Stimulated activated CD4-positive, alpha-beta T cell treated with anti-CD3 and anti-CD28 coated beads, Interleukin-1b, Interleukin-23, amount 100 ng/mL, for 48 hours (primary cell): ENCODE measurements at places on chromosomes 4 and X.

GRCh38 chrX:108199691-108200090, 108.1 kb downstream of the ATG4A start:
- DNase-seq = no peak

DNA sequence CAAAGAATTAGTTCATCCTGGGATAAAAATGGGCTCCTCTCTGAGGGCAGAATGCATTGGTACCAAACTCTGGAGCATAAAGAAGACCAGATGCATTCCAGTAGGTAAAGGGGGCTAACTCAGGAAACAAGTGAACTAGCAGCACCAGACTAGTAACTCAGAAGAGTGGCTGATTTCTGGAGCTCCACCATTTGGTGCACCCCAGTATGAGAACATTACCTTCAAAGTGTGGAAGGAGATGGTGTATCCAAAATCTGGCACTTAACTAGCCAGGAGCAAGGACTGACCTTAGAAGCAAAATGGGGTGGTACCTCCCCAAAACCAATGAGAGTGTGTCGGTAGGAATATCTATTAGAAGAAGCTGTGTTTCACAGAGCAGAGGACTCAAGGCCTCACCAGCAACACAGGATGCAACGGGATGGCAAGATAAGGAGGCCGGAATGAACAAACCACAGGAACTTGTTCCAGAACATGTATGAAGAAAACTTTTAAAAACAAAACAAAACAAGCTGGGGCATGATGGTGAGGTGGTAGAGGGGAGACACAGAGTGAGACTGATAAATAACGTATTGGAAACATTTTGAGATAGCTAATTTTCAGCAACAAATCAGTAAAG, 142.3 kb downstream of the INPP4B start:
- no peak for DNase-seq

- no peak for DNase-seq
Measured at GRCh38 chr4:139961344-139961946, 192.5 kb downstream of the MAML3 start.

- no peak for DNase-seq
Measured at GRCh38 chr4:48687313-48688051, 92.6 kb downstream of the FRYL start.

GRCh38 chr4:184246426-184246825, 28.8 kb upstream of the ENPP6 start:
- DNase-seq = no peak

GRCh38 chrX:154308108-154308946, 12.7 kb downstream of the TKTL1 start:
- peak; percentile 76 for DNase-seq

- no peak for DNase-seq
Measured at GRCh38 chr4:56050625-56051024, 101.9 kb downstream of the CEP135 start.

- DNase-seq = no peak
Measured at GRCh38 chr4:21991562-21991961, 43.0 kb upstream of the KCNIP4 start.

DNA sequence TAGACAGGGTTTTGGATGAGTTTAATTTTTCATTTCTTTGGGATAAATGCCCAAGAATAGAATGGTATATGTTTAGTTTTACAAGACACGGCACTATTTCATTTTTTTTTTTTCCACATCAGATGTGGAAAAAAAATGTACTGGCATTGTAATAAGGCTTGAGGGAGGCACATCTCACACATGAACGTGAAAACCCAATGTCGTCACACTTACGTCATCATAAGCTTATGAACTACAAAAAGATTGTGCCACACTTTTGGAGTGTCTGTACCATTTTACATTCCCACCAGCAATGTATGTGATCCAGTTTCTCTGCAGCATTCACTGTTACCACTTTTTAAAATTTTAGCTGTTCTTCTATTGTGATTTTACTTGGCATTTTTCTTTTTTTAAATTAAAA, 74.2 kb downstream of the TAF1 start:
- DNase-seq = no peak

- DNase-seq = no peak
Measured at GRCh38 chr4:166006217-166006616, 133.2 kb downstream of the TLL1 start.

DNA sequence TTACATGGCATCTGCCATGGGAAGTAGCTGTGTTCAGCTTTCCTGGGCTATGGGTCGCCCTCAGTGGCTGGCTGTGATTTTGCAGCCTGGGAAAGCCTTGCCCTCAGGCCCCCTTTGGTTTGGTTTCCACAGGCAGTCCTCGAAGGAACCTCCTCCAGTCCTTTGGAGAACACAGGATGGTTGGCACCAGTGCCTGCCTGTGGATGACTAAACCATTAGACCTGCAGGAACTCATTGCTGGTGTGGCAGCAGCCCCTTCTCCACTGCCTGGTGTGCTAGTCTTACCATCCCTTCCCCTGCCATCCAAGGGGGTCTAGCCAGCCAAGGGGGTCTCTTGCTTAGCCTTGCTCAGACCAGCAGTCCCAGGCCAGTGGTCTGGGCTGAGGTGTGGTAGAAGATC, 71.4 kb upstream of the PJA1 start:
- DNase-seq = no peak

GRCh38 chr4:151553874-151554273, 144.9 kb downstream of the FHIP1A start:
- DNase-seq = no peak

- no peak for DNase-seq
Measured at GRCh38 chr4:43987331-43987944, 461.2 kb downstream of the KCTD8 start.

- DNase-seq = no peak
Measured at GRCh38 chr4:155611501-155611900, 55.1 kb upstream of the GUCY1A1 start.

GRCh38 chrX:100494646-100495370, 84.7 kb upstream of the PCDH19 start:
- no peak for DNase-seq

- DNase-seq = no peak
Measured at GRCh38 chr4:135838889-135839288, 1637.3 kb upstream of the PABPC4L start.

DNA sequence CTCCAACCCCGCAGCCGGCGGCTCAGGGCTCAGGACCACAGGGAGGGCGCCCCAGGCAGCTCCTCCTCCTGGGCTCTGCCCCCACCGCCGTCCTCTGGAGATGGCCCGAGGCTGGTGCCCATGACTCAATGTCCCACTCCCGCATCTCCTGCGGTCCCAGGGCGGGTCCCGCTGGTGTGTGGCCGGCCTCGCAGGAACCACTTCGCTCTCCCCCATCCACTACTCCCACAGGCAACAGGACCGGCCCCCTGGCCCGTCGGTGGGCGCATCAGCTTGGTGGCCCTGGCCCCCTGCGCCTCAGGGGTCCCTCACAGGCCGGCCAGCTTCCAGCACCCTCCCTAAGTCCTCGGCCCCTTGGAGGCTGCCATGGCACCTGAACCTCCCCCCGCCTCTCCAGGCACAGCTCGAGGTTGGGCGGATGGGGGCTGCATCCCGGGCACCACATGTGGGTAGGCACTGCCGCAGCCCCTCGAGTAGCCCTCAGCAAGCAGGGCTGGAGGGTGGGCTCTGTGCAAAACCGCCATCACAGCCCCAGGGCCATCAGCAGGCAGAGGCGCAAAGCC, 22.8 kb upstream of the SPON2 start:
- DNase-seq = no peak

DNA sequence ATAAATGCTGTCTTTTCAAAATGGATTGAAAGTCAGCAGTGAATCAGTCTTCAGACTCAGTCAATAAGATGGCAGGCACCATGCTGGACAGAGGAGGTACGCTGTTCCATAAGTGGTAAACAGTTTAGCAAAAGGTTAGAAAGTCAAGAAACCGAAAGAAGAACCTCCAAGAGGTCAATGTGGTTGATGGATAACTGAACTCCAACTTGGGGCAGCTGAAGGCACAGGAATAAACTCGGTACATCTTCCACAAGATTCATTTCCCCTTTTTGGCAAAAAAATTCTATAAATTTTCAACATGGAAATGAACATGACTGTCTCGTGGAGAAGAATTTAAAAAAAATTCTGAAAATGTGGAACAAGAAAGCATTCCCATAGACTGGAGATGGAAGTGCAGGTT, 18.4 kb upstream of the SEL1L3 start:
- DNase-seq = no peak

- DNase-seq = peak; percentile 27
Measured at GRCh38 chrX:74421036-74421739, at the start of gene SLC16A2. Gene SLC16A2 (plus strand): TSS chrX:74421493. CDS start chrX:74421638, 145 bp downstream.

DNA sequence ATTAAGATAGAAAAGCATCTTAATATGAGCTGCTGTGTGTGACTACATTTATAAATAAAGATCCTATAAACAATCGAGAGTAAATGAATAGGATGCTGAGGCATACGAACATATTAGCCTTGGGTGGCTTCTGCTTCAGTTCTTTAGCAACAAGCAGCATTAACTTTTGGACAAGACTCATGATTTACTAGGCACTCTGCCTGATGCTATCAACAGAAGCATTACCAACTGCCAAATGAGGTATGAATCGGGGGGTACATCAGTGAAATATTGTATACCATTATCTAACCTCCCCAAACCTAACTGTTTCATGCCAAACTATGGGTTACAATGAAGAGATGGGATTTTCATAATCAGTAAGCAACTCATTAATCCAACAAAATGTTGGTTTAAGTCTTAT, 113.1 kb downstream of the RAB28 start:
- DNase-seq = no peak

DNA sequence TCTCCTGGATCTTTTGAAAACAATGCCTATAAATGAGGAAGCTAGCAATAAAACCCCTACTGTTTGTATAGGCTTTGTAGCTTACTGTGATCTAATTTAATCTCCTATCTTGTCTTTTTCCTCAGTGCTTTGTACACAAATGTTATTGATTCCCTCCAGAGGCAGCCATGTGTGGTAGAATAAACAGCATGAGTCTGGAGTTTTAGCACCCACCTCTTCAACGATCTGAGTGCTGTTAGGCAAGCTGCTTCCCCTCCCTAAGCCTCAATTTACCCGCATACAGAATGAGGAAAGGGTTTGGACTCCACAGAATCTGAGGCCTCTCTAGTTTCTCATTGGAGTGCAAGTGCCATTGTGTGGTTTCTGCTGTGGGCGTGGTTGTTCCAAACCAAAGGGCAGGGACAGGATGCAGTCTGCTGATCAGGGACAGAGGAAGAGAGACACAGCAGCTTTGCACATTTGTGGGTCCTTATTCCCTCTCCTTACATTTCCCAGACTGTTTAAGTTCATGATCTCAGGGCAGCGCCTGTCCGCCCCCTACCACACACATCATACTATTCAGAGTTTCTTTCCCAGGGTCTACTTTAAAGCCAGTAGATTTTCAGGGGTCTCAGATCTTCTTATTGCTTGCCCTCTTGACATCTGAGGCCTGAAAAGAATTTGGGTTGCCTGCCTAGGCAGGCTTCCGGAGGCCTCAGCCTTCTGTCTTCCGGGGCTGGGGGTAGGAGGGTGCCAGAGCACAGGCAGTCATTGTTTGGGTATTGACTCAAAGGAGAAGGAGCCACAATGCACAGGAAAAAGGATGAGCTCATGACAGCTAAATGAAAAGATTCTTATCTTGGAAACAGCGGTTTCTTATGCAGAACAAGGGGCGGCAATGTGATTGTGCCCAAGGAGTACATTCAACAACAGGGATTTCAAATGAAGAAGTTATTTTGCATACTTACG, 114.9 kb upstream of the TEX13D start:
- peak; percentile 68 for DNase-seq

DNA sequence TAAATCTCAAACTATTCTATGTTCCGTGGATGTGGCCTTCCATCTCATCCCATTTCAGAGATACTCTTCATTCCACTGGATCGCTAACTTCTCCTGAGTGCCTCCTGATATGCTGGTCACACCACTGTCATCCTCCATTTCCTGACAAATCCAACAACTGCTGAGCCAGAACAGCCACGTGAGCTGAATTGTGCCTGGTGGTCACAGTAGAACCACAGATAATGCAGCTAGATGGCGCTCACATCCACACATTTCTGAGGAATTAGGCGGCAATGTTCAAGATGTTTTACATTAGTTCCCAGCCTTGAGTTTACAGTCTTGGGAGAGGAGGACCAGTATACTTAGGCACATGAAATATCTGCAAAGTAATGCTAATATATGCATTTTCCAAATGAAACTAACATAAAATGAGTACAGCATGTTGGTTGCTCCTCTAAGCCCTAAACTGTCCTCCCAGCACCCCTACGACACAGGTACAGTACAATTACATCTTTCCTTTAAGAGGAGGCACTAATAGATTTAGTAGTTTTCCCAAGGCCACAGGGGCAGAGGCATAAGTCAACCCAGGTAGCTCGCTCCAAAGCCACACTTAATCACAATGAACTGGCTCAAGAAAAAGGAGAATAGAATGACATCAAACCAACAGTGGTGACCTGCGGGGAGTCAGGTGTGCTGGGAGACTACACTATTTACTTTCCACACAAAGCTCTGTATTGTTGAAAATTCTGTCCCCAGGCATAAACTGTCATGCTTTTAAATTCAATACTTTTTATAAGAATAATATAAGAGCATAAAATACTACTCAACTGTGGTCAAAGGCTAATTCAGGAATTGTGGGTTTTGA, 134.2 kb downstream of the CHIC2 start:
- peak; percentile 46 for DNase-seq

DNA sequence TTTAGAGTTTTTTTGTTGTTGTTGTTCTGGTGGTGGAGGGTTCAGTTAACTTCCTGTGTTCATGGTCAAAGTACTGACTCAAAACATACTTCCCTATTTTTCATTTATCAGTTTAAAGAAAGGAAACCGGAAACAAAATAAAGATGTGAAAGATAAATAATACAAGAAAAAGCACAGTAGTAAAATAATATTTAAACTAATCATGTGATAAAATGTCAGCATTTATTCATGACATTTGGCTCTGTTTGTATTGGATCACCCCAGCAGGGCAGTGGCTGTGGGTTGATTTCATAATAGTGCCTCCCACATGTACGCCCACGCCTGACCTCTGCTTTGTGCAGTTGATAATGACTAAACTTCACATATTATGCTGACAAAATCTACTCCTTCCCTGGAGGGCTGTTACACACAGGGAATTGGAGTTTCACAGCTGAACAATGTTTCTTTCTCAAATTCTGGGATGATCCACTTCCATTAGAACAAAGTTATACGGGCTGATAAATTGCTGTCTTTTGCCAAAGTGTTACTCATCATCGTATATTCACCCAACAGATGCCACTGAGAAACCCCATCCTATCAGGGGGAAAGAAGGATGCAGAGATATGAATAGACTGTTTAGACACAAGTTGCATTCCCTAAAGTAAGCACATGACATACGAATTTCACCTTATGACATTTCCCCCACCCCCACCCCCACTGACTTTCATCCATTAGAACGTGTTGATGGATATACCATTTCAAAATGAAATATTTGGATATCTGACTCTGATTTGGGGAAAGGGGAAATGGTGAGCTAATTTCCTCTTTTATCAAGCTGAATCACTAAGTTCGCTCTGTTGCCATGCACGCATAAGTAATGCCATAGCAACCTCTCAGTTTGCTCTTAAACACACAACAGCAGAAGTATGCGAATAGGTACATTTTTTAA, 48.3 kb downstream of the AMELX start:
- no peak for DNase-seq

DNA sequence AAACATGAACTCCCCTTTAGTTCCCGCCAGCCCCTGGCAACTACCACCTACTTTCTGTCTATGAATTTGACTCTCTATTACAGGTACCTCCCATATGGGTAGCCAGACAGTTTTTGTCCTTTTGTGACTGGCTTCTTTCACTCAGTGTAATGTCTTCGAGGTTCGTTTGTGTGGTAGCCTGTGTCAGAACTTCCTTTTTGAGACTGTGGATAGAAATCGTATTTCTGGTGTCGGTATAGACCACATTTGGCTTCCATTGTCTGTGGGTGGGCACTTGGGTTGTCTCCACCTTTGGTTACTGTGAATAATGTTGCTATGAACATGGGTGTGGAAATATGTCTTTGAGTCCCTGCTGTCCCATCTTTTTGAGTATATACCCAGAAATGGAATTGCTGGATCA, 5.4 kb upstream of the CLDN34 start:
- no peak for DNase-seq

GRCh38 chr4:158833602-158834001, 64.8 kb downstream of the FNIP2 start:
- DNase-seq = no peak
